ENCODE measurements at places on chromosomes 5 and 9.
A peak's percentile ranks its signal among the peaks of the same experiment; 100 is the strongest.

GRCh38 chr9:85408494-85408893, 333.3 kb downstream of the AGTPBP1 start:
- DNase-seq = no peak

- no peak for DNase-seq
Measured at GRCh38 chr9:23850242-23850689, 24.2 kb upstream of the ELAVL2 start.

GRCh38 chr9:78013934-78014333, 17.7 kb downstream of the GNAQ start:
- DNase-seq = no peak

- DNase-seq = no peak
Measured at GRCh38 chr9:95095641-95096355, 221.7 kb downstream of the FANCC start.

GRCh38 chr5:80985600-80986228, 25.6 kb downstream of the RASGRF2 start:
- DNase-seq = peak; percentile 88

DNA sequence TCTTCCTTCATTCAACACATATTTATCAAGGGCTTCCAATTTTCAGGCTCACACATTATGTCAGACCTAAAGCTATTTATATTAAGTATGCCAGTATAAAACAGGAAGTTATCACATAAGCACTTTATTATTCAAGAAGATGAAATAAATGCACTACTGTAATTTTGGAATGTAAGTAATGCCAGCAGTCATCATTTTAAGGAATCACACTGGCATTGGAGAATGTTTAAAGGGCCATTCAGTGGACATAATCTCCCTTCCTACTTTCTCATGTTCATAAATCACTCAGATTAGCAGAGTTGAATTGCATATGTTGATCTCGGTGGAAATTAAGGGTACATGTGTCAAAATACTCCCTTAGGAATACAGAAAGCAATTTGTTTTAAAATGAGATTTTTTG, 164.4 kb downstream of the GIN1 start:
- DNase-seq = no peak

- DNase-seq = no peak
Measured at GRCh38 chr9:33289496-33289895, 820 bp upstream of the NFX1 start.

- DNase-seq = no peak
Measured at GRCh38 chr9:134830126-134830525, 50.5 kb upstream of the FCN2 start.

GRCh38 chr5:71503536-71503935, 48.1 kb downstream of the BDP1 start:
- DNase-seq = no peak

GRCh38 chr5:137105351-137106035, 393.6 kb downstream of the SPOCK1 start:
- DNase-seq = no peak

GRCh38 chr5:139584137-139584536, 23.0 kb downstream of the UBE2D2 start:
- no peak for DNase-seq

GRCh38 chr5:54073735-54074134, 236.6 kb downstream of the ARL15 start:
- DNase-seq = no peak

GRCh38 chr9:123327697-123328100, 28.3 kb upstream of the CRB2 start:
- no peak for DNase-seq

DNA sequence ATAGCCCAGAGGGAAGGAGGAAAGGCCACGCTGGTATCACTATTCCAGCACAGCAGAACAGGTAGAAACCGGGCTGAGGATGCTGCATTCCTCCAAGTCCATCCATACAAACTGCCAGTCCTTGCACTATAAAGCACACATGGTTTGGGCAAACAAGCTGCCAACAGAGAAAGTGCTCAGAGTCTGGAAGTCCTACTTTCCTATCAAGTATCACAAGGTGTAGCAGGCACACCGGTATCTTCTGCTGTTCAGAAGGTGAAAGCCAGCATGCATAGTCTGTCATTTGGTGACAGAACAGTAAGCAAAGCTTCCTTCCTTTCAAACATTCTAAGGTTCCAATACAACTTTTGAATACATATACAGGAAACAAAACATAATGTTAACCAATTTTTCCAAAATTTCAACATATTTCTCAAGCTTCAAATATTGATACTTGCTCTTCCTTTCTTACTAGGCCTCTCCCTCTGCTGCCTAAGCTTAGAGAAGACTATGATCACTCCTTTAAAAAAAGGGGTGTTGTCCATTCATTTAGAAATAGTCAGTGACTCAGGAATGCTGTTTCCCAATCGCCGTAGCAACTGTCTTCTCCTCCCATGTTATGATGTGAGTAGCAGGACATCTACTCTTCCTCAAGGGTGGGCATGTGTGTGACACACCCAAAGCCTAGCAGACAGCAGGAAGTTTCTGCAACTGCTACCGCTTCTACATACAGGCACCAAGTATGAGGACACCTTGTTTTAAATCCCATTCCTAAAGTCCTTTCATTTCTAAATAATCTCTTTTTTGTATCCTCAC, 14.7 kb downstream of the DIAPH1 start:
- DNase-seq = peak; percentile 72

- no peak for DNase-seq
Measured at GRCh38 chr5:166648736-166649135, 1642.7 kb upstream of the WWC1 start.

DNA sequence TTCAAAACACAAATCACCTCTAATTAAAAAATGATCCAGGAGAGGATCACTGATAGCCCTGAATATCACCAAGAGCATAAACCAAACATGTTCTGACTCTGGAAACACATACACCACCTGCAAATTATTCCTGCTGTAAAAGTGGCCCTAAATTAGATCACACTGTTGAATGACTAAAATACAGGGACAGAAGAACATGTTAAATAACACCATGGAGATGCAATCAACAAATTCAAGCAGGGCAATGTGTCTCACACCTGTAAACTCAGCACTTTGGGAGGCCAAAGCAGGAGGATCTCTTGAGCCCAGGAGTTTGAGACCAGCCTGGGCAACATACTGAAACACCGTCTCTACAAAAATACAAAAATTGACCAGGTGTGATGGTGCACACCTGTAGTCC, 18.2 kb upstream of the SPOUT1 start:
- DNase-seq = no peak

DNA sequence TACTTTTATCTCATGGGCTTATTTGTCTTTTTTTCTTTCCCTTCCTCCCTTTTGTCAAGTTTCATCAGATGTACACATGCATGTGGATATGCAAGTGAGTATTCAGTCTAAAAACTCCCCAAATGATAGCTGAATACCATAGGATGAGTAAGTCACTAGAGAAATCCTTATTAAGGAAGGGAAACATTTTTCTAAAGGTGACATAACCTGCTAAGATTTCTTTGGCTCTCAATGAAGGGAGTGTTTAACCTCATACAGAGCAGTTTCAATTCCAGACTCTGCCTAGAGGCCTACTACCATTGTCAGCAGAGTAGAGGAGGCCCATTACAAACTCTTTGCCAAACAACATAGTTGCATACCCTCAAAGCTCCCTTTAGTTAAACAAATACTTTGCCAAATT, 192.4 kb downstream of the ARHGEF28 start:
- DNase-seq = no peak

- no peak for DNase-seq
Measured at GRCh38 chr9:102000956-102001355, 262.5 kb upstream of the GRIN3A start.

- no peak for DNase-seq
Measured at GRCh38 chr5:53323511-53323910, 156.9 kb upstream of the FST start.
